ENCODE measurements at places on chromosomes 4 and X.

DNA sequence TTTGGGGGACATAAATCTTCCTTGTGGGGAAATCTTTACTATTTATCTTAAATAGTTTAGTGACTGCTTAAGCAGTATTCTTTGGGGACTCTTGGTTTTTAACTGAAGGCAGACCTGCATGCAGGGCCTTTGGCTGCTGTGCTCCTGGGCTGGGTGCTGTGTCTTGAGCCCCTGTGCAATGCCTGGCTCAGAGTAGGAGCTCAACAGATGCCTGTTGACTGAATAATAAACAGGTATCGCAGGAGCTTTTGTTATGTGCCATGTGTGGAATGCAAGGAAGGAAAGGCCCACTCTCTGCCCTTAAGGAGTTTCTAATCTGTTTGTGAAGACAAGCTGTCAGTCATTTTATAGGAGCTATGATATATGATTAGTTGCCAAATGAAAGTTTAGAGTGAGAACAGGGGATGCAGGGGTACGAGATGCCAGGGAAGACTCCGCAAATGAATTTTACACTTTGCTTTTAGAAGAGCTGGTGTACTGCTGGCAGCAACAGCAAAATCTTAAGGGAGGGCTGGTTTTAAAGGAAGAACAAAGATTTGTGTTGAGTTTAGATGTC lies 6.7 kb downstream of the GAB1 start:
- DNase-seq: no peak

GRCh38 chr4:111814961-111815360 lies 330.3 kb upstream of the FAM241A start:
- no peak for DNase-seq

GRCh38 chrX:75229774-75230173 lies 44.1 kb upstream of the UPRT start:
- DNase-seq: no peak

DNA sequence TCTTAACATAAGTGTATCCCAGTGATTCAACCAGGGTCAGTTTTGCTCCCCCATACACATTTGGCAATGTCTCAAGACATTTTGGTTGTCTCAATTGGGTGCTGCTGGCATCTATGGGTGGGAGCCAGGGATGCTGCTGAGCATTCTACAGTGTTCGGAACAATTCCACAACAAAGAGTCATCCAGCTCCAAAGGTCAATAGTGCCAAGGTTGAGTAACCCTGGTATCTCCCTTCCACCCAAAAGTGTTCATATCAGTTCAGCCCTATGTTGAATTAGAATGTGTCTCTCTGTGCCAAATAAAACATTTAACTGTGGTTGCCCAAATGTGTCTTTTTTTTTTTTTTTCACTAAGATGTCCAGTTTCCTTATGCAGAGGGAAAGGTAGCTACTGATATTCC lies 129.4 kb upstream of the RAI2 start:
- no peak for DNase-seq

DNA sequence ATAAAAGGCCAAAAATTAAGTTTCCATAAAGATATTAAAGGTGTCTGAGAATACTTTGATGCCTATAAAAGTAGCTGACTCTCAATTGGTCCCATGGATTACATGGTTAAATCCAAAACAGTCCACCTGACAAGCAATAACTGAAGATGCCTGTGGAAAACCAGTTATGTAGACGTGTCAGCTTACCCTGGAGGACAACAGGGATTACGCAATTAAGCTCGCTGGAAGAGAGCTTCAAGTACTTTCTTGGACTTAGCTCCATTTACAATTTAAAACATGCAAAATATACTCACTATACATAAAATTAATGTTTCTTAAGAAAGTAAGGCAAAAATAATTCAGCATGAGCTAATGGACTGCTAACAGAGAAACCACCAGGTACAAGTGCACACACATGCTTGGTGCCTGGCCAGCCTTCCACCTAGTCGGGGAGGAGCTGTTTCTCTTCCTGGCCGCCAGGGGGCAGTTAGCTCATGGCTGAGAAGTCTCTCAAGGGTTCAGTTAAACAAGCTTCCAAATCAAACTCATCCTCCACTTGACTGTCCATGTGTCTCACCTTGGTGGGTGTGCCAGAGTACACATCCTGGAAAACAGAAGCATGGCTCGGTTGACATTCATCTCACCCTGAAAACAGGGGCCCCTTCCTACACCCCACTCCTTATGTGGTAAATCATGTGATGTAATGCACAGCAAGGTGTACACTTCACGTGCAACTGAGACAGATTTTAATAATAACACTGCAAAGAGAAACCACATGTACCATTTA lies 9.2 kb upstream of the FAM53A start:
- DNase-seq: peak; percentile 48

DNA sequence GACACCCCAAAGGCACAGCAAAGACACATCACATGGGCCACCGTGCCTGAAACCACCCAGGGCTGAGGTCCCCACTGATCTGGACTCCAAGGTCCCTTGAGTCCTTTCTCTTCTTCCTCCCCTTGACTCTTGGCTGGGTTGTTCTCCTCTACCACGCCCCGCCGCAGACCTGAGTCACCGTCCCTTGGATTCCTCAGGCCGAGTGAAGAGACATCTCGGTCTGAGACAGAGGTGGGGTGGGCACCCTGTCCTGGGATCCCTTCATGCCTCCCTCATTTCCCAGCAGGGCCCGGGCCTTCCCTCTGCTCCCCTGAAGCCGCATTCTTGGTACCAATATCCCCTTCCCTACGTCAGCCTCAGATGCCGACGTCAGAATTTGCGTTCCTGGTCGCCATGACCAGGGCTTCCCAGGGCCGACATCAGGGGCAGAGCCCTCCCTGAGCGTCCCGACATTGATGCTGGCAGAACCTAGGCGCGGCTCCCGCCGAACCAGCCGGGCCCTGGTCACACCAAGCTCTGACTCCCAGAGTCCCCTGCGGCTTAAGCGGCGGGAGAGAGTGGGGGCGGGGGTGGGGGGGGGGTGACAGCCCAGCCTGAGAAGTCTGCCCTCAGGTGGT lies 498 bp downstream of the MAGEA10 start:
- no peak for DNase-seq

DNA sequence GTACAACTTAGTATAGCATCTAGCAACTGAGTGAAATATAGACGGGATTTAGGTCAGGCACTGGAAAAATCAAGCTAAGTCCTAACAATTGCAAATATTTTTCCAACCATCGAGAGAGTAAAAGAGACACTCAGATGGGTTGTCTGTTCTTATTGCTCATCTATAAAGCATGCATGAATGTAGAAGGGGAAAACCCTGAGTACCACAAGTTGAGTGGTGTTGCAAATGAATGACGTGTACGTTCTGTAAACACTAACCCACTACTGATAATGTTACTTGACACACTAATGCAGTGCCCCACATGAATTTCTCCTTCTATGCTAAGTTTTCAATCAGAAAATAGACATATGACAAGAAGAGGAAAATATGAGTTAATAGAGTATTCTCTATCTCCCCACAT lies 211.2 kb downstream of the COX18 start:
- DNase-seq: no peak

- DNase-seq: no peak
Measured at GRCh38 chr4:175411251-175411650, 400.8 kb downstream of the GPM6A start.

- DNase-seq: no peak
Measured at GRCh38 chr4:156547439-156547838, 424.2 kb downstream of the PDGFC start.

DNA sequence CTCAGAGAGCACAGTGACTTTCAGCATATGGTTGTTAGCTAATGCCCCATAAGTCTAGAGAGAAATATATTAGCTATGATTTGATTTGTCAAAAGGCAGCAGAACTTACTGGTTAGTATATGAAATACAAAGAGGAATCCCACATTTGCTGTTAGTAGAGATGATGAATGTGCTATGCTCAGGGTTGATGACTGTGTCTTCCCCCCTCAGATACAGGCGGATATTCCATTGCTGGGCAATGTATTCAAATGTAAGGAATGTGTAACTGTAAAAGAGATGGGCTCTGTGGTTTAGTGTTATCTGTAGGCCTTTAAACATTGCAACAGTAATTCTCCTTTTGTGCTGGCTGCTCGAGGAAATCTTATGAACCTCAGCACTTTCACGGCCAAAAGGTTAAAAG lies 528.9 kb upstream of the ARX start:
- no peak for DNase-seq

GRCh38 chr4:164481306-164482091 lies 272.4 kb upstream of the SMIM31 start:
- DNase-seq: no peak

DNA sequence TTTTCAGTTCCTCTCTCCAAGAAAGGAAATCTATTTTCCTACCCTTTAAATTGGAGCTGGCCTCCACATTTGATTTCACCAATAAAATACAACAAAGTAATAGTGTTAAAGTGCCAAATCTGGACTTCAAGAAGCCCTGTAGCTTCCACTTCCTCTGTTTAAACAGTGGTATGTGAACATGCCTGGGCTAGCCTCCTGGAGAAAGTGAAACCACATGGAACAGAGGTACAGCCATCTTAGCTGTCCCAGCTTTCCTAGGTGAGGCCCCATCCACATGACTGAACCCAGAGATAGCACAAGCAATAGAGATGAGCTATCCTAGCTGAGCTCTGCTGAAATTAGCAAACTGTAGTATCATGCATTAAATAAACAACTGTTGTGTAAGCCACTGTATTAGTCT lies 131.8 kb upstream of the VCX start:
- DNase-seq: no peak

GRCh38 chr4:173746424-173746823 lies 216.4 kb upstream of the HAND2 start:
- DNase-seq: no peak

DNA sequence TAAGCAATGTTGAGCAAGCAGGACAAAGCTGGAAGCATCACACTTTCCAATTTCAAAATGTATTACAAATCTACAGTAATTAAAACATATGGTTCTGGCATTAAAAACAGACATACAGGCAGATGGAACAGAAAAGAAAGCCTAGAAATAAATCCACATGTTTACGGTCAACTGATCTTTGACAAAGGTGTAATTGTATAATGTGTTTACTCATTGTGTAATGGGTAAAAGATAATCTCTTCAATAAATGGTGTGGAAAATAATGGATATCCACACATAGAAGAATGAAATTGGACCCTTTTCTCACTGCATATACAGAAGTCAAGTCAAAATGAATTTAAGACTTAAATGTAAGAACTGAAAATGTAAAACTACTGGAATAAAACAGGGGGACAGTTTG lies 394.2 kb downstream of the ANKRD50 start:
- DNase-seq: no peak

GRCh38 chr4:13236485-13236884 lies 247.7 kb downstream of the RAB28 start:
- no peak for DNase-seq

DNA sequence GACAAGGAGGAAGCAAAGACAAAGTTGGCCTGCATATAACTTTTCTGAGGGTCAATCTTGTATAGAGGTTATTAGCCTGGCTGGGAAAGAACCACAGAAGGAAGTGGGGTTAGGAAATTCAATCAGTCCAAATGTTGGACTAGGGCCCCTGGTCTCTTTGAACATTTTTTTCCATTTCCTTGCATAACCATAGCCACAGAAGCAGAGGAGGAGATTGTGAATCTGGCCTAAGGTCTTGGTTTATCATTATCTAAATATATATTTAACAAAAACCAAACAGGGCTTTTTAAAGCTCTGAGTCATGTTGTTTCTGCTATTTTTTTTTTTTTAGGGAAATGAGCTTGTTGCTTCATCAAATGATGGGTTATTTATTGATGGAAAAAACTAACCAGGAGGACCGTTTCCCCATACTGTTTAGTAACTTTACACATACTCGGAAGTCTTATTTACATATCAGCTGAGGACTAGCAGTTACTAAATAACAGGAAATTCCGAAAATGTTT lies 97.7 kb upstream of the ACSL4 start:
- no peak for DNase-seq

Data from NCI-H2107 (cell line).